ENCODE measurements at places on chromosomes 5 and 9.
A peak's percentile ranks its signal among the peaks of the same experiment; 100 is the strongest.

GRCh38 chr5:59025734-59026133, 442.9 kb downstream of the RAB3C start:
- no peak for DNase-seq

DNA sequence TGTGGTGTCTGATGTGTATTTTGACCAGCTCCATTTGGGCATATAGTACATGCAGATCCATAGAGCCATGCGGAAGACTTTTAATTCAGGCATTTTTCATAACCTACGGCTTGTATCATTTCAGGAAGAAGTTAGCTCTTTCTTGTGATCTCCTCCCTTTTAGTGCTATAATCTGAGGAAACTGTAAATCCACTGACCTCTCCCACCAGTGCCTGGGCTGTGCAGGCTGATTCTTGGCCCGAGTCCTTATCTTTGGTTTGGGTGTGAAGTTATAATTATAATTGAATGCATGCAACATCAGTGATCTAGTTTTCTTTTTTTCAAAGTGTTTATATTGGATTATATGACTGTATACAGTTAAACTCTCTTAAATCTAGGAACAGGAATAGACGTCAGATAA, 247.9 kb downstream of the PCSK5 start:
- no peak for DNase-seq

DNA sequence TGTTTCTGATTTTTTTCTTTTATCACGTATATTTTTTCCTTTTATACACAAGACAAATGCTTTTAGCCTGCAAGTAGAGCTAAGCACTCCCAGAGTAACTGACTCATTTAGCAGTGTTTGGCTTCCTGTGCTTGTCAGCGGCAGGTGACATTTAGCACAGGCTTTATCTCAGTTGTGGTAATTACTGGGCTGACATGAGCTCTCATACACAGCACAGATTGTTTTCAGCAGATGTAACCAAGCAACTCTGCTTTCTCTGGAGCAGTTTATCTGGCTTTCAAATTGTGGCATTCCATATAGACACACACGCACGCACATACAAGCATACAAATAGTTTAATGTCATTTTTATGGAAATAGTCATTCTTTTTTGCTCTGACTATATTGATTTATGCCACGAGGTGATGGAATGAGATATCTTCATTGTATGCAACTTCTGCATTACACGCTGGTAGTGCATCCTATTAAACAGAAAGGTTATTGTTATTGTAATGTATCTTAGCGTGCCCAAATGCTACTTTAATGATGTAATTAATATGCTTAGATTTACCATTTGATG, 379.0 kb upstream of the GRAMD2B start:
- peak; percentile 3 for DNase-seq

DNA sequence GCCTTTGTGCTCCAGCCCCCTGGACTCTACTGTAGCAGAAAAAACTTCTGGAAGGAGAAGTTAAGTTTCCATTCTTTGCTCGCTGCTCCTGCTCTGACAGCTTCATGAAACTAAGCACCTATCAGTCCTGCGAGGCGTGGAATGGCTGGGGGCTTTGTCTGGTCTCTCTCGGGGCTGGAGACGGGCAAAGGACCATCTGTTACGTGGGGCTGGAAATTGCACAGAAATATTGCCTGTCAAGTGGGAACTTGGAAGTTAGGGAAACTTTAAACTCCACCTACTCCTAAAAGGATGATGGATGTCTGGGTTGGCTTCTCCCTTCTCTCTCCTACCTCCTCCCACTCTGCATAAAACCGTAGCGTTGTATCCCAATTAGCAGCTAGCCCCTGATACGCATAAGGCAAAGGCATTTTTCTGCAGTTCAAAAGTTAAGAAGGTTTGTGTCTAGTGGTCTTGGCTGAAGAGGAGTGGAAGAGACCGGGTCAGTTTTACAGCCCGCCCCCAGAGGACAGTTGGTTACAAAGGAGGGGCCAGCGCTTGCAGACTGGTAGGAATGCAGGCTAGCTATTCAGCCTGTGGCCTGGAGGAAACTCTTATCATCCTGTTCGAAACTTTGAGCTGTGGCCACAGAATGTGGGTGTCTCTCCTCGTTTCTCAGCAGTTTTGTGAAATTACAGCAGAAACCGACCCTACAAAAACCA, 1.3 kb downstream of the FBXL7 start:
- DNase-seq = peak; percentile 65

DNA sequence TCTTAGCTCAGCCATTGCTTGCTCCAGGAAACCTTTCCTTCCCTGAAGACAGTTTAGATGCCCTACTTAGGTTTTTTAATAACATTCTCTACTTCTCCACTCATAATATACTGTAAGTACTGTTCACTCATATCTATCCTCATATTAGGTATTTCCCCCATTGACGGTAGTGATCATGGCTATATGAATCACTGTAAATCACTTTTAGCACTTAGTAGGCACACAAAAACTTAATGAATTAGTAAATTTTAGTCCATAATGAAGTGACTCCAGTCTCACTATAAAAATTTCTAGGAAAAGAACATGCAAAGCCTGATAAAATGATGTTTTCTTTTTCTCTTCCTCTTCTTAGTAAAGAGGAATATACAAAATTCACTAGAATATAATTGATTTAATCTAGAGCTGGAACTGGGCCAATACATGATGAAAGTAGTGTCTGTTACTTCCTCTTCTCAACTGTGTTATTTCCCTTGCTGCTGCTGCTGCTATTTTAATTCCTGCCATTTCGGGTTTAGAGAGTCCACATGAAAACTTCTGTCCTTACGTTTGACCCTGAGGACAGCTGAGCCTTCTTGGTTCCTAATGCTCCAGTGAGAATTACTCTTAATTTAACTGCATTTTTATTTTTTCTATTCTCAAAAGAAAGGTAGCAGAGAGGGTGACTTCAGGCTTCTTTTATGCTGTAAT, 73.5 kb downstream of the LNPEP start:
- no peak for DNase-seq

- no peak for DNase-seq
Observed at GRCh38 chr5:9339206-9339818, 206.6 kb downstream of the SEMA5A start.

DNA sequence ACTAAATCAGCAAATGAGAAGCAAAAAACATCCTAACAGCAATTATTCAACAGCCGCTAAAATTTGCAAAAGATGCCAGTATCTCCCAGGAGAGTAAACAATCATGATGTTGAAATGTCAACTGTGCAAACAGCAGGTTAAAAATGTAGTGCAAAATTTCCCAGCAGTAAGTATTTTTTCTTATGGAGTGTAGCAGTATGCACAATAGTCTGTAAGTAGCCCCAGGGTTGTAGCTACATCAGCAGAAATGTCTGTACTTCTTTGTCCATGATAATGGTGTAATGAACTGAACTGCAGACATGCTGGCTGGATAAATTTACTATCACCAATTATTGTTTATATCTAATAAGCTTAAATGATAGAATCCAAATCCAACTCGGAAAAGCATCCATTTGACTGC, 31.4 kb downstream of the GRIN3A start:
- DNase-seq = no peak

- no peak for DNase-seq
Observed at GRCh38 chr9:137757139-137757538, 120.4 kb upstream of the CACNA1B start.

DNA sequence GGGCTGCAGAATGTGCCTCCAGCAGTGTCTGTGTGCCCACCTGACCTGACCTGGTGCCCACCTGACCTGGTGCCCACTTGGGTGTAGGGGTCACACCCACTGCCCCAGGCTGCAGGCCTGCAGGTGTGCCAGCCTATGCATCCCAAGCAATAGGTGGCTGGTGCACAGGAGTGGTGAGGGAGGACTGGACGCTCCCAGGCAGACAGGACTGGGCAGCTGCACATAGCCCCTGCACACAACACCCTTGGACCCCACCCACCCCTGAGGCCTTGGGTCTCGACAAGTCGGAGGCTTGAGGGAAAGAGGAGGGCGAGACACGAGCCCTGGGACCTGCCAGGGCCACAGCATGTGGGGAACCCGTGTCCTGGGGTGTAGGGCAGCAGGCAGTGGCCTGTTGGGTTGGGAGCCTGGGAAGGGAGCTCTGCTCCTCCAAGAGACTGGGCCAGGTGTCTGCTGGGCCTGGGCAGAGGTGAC, 10.8 kb upstream of the NRARP start:
- no peak for DNase-seq

GRCh38 chr9:123402981-123403509, 47.0 kb downstream of the CRB2 start:
- DNase-seq = no peak

DNA sequence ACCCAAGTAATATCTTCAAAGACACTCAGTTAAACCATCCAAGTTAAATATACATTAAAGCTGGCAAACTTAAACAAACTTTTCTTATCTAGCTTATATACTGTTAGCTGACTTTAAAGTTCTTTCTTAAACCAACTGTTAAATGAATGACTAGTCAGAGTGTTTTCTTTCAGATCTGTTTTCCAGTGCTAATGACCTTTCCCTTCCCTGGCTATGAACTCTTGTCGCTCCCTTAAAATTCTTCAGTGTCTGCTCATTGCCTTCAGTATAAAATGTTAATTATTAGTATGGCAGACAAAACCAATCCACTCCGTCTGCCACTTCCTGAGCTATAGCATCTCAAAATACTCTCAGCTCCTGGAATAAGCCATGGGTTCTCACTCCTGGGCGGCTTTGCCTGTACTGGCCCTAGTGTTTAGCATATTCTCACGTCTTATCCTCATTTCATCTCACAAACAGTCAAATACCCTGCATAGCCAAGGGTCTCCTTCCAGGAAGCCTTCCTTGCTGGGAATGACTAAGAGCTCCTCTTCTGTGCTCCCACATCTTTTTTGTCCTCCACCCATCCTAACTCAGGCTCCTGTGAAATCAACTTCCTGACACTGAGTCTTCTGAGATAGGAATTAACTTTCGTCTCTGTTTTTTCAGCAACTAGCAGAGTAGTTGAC, 87.7 kb downstream of the VCAN start:
- DNase-seq = no peak

DNA sequence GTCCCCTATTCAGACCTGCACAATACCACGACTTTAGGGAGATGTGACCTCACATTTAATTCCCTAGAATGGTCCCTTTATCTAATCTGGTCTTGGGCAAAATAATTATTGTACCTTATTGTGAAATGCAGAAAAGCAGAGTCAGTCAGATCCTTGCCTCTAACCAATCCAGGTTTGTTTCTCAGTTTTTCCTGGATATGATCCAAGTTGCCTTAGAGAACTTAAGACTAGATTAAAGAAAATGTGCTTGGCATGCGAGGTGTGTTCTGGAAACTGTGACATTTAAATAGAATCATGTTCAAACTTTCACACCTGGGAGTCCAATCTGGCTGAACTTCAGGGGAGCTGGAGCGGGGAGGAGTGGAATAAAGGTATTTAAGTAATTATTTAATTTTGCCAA, 696.2 kb downstream of the DNAH5 start:
- DNase-seq = no peak

- no peak for DNase-seq
Observed at GRCh38 chr9:109256336-109256735, 64.5 kb downstream of the EPB41L4B start.

GRCh38 chr5:59021837-59022514, 439.1 kb downstream of the RAB3C start:
- DNase-seq = no peak

GRCh38 chr5:137218896-137219295, 280.2 kb downstream of the SPOCK1 start:
- DNase-seq = no peak

GRCh38 chr5:34833976-34834793, 4.8 kb upstream of the TTC23L start:
- no peak for DNase-seq

DNA sequence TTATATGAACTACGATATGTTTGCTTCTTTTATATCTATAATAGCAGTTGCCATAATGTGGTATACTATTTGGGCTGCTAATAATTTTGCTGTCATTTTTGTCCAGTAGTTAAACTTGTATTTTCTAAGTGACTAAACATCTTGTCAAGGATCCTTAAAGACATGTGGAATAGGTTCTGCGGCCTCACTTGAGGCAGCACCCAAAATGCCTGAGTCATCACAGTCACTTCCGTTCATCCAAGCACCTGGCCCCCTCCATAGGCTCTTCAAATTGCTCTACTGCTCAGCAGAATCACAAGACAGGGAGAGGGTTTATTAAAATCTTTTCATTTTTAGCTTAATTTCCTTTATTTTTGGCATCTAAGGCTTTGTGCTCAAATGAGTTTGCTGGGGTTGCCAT, 259.1 kb downstream of the AOPEP start:
- no peak for DNase-seq

- DNase-seq = no peak
Observed at GRCh38 chr5:179793468-179794139, at the start of gene LTC4S. Gene LTC4S (plus strand): TSS chr5:179793986. CDS start chr5:179794081, 95 bp downstream.

GRCh38 chr9:13173553-13173952, 105.9 kb downstream of the MPDZ start:
- no peak for DNase-seq

DNA sequence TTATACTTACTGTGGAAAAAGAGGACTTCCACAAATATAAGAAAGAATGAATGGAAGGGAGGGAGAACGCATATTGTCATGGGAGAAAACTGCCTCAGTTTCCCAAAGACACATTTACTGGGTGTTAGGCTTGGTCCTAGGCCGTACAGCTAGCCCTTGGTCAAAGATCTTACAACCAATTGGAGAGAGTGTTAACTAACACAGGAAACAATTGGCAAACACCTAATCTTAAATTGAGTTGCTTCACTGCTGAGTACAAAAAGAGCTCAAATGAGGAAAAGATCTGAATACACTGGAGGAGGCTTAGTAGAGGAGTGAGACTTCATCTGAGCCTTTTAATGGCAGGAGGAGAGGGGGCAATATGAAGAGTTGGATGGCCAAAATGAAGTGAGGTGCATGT, 161.7 kb downstream of the GLIS3 start:
- DNase-seq = no peak

DNA sequence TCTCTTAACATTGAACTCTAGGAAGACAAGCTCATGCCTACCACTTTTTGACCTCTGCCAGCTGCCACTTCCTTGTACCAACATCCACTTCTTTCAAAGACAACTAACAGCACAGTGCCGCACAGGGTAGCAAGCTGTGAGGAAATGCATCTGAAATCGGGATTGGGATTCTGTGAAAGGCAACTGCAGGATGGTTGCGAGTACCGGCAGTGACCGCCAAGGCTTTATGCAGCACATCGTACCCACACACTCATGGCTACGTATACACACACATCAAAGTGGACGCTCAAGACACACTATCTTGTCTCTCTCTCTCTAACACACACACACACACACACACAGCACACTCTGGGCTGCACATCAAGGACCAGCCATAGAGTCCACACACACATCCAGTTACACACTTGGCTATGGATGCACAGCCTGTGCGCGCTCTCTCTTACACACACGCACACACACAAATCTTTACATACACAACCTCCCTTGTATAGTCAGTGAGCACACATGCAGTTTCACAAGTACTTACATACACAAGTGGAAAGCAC, 964 bp downstream of the HTR4 start:
- DNase-seq = no peak

GRCh38 chr5:109409844-109410388, at the start of gene PJA2:
Gene PJA2 (minus strand): TSS chr5:109409974. CDS start chr5:109383433, 26,541 bp downstream.
- DNase-seq = peak; percentile 99

- DNase-seq = no peak
Observed at GRCh38 chr5:76674330-76675066, 41.4 kb upstream of the F2R start.

DNA sequence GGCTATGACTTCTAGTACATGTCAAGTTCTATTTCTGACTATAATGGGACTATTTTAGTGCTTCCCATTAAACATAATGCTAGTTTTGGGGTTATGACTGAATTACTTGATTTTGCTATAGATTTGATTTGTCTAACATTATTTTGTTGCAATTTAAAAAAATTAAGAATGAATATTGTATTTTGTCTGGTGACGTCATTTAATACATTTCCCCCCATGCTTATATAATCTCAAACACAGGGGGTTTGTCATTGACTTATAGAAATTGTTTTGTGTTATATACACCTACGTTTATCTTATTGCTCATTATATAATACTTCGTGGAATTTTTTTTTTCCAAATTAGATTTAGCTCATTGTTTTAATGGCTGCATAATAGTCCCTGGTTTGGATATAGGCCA, 270.3 kb upstream of the VLDLR start:
- DNase-seq = no peak
